ENCODE measurements at places on chromosomes 5 and 9.

DNA sequence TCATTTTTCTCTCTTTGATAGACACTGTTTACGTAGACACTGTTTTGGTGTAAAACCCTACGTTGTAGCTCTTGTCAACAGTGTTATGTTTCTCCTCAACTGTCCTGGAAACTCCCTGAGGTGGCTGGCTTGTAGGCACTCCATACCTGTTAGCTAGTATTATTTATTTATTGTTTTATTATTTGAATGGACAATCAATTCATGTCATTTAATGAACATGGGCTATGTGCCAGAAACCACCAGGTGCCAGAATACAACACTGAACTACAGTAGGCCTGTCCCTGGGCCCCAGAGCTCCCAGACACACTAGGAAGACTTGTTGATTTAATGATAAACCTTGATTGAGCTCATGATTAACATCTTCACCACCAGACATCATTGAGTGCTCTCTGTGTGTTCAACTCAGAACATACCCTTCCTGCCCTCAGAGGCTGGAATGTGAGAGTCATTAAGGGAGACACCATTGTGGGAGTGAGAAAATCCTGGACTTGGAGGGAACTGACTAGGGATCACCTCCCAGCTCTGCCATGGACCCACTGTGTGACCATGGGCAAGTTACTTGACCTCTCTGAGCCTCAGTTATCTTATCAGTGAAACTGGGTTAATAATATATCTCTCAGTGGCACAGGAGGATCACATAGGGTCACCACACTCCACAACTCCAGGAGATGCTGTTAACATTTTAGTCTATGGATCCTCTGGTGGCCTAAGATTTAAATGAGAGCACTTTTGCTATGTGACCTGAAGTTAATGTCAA, 19.2 kb downstream of the IRF1 start:
- peak; percentile 4 for DNase-seq

GRCh38 chr9:121744002-121744686, 92.7 kb downstream of the DAB2IP start:
- DNase-seq: peak; percentile 70

GRCh38 chr5:93053825-93054224, 527.2 kb downstream of the NR2F1-AS1 start:
- no peak for DNase-seq

DNA sequence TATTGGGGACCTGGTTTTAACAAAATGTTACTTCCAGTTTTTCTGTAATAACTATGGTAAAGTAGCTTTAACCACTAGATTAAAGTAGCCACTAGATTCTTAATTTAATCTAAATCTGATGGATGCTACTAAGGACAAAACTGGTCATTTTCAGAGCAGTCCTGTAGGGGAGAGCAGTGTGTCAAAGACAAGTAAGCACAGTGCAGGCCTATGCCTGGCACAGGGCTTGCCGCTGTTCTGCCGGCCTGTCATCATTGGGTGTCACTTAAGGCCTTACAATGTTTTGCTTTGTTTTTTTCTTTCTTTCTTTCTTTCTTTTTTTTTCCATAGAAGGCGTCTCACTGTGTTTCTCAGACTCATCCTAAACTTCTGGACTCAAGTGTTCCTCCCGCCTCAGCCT, 53.0 kb upstream of the NXNL2 start:
- no peak for DNase-seq

DNA sequence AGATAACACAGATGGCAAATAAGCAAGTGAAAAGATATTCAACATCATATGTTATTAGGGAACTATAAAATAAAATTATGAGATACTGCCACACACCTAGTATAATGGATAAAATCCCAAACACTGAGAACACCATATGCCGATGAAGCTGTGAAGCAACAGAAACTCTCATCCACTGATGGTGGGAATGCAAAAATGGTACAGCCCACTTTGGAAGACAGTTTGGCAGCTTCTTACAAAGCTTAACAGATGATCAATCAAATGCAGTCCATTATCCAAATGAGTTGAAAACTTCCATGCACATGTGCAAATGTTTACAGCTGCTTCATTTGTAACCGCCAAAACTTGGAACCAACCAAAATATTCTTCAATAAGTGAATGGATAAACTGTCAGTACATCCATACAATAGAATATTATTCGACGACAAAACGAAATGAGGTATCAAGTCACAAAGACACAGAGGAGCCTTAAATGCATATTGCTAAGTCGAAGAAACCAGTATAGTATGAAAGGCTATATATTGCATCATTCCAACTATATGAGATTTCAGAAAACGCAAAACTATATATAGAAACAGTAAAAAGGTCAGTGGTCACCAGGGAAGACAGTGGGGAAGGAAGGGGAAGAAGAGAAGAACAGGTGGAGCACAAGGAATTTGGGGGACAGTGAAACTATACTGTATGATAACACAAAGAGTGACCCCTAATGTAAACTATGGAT, 14.9 kb downstream of the PFDN1 start:
- DNase-seq: no peak

DNA sequence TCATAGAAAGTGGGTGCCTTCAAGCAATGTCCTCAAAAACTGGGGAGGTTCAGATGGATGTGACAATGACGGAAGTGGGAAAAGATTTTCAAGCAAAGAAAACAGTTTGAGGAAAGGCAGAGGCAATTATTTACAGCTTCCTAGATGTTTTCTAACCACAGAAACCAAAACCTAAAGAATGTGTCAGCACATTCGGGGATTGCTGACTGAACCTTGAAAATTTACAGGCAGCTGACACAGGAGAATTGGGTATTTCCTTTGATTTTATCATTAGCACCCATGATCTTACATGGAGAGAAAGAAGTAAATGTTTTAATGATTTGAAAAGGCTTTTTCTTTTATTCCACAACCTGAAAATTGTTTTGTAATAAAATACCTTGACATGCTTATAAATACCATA, 369.0 kb downstream of the ACTL7B start:
- DNase-seq: no peak

GRCh38 chr5:43802119-43802518, 199.1 kb downstream of the NNT start:
- no peak for DNase-seq

GRCh38 chr5:107146901-107147300, 523.8 kb downstream of the EFNA5 start:
- no peak for DNase-seq

All from activated CD4-positive, alpha-beta T cell treated with anti-CD3 and anti-CD28 coated beads for 36 hours (primary cell).